ENCODE measurements at places on chromosomes 16 and 17.
A peak's percentile ranks its signal among the peaks of the same experiment; 100 is the strongest.

GRCh38 chr17:48544349-48545021 is 424 bp downstream of the HOXB2 start:
- peak; percentile 71 for DNase-seq

- peak; percentile 75 for DNase-seq
These were observed 4.9 kb downstream of the TNRC6C start for GRCh38 chr17:77963441-77963840.

GRCh38 chr17:57928928-57929327 is 26.3 kb downstream of the CUEDC1 start:
- DNase-seq, result no peak

GRCh38 chr16:82425661-82426060 is 201.1 kb upstream of the CDH13 start:
- DNase-seq, result no peak

GRCh38 chr16:15653227-15653626 is 3.2 kb downstream of the NDE1 start:
- DNase-seq, result no peak

- no peak for DNase-seq
These were observed 14.7 kb downstream of the RARA start for GRCh38 chr17:40323391-40324381.

GRCh38 chr17:72870367-72870985 is 222.0 kb downstream of the SLC39A11 start:
- DNase-seq, result no peak

DNA sequence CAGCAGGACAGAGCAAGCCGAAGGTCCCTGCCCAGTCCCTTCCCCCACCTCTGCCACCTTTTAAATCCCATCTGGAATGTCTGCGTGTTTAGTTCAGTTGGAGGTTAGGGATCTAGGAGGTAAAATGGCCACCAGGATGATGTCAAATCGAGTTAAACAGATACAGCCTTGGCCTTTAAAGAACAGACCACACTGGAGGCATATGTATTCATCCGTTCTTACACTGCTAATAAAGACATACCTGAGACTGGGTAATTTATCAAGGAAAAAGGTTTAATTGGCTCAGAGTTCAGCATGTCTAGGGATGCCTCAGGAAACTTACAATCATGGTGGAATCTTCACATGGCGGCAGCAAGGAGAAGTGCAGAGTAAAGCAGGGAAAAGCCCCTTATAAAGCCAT is 167.8 kb upstream of the CACNG5 start:
- no peak for DNase-seq

DNA sequence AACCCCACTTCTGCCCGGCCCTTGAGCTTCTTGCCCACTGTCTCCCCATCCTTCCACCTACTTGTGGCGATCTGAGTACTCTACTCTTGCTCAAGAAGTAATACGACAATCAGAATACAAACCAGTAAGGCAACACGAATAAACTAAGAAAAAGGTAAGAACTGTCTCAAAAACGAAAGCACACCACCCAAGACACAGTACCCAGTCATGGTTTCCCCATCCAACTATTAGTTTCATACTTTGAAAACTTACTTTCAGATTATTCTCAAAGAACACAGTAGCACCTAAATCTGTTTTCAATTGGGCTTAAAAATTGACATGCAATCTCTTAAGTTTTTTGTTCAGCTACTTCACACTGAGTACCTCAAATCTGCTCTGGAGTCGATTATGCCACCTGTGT is 13.9 kb downstream of the GINS2 start:
- no peak for DNase-seq

GRCh38 chr16:81008505-81008789 is 1.4 kb downstream of the CENPN start:
- DNase-seq, result no peak

- no peak for DNase-seq
These were observed 137.5 kb downstream of the ZFHX3 start for GRCh38 chr16:72910381-72910780.

DNA sequence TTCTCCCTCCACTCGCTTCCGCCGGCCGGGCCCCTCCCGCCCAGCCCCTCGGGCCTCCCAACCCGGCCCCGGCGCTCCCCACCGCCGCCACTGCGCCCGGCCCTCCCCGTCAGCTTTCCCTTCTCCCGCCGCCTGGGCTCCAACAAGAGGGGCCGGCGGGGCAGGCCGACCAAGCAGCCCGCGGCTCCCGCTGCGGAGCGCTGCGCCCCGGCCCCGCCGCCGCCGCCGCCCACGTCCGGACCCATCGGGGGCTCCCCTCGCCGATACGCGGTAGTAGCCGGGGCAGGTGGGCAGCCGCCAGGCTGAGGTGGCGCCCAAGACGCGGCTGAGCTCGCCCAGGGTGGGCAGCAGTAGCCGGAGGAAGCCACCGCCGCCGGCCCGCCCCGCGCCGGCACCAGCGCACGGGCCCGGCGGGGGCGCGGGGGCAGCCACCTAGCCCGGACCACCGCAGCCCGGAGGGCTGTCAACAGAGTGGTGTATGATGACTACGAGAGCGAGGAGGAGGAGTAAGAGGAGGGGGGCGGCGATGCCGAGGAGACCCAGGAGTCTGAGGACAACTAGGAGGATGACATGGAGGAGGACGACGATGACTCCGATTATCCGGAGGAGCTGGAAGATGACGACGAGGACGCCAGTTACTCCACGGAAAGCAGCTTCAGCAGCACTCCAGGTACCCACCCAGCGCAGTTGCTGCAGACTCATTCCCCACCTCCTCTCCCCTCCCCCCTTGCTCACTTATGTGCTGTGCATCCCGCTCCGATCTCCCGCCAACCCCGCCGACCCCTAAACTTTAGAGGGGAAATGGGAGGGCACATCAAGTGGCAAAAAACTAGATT is 498 bp downstream of the LRRC37B start:
- DNase-seq, result no peak

GRCh38 chr16:15523939-15524338 is 89.6 kb downstream of the BMERB1 start:
- no peak for DNase-seq

DNA sequence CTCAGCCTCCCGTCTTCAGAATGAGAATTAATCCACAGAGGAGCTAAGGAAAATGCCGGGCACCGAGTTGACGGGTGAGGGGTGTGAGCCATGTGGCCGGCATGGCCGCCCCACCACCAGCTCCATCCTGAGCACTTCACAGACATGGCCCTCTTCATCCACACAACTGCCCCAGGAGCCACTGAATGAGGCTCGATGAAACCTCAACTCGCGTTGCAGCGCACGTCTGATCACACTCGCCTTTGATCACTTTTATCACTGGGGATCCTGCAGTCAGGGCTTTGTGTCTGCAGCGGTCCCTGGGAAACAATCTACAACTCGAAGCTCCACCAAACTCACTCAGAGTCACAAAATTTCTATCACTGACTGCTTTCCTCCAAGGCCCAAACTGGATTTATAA is 46.7 kb upstream of the CDR2 start:
- no peak for DNase-seq

GRCh38 chr16:79278506-79278905 is 322.0 kb downstream of the MAF start:
- no peak for DNase-seq

GRCh38 chr16:20285993-20286499 is 41.3 kb downstream of the GP2 start:
- DNase-seq, result no peak
